ENCODE measurements at places on chromosomes 2 and 18.

DNA sequence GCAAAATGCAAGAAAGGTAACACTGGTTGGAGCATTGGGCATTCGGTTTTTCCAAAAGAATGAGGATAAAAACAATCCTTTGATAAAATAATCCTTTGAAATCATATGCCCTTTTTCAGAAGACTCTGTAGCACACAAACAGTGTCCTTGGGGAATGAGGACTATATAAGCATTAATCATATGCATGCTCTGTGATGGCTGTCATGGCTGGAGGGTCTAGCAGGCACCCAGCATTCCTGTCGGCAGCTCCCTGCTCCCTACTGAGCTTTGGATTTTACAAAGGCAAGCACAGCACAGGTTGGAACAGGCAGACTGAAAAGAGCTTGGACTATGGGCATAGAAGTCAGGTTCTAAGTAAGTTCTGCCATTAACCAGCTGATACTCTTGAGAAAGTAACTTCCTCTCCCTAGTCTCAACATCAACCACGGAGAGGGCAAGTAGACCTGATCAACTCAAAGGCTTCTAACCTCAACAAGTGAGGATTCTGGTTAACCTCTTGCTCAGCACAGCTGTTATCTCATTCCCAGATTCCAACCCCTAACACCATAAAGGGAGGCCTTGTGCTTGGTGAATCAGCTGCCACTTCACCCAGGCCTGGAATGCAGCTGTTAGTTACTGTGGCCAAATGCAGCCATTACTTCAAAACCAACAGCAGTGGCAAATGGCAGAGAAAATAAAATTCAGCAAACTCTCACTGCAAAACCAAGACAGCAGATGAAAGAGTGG is 29.5 kb downstream of the GALNT14 start:
- no peak for DNase-seq

DNA sequence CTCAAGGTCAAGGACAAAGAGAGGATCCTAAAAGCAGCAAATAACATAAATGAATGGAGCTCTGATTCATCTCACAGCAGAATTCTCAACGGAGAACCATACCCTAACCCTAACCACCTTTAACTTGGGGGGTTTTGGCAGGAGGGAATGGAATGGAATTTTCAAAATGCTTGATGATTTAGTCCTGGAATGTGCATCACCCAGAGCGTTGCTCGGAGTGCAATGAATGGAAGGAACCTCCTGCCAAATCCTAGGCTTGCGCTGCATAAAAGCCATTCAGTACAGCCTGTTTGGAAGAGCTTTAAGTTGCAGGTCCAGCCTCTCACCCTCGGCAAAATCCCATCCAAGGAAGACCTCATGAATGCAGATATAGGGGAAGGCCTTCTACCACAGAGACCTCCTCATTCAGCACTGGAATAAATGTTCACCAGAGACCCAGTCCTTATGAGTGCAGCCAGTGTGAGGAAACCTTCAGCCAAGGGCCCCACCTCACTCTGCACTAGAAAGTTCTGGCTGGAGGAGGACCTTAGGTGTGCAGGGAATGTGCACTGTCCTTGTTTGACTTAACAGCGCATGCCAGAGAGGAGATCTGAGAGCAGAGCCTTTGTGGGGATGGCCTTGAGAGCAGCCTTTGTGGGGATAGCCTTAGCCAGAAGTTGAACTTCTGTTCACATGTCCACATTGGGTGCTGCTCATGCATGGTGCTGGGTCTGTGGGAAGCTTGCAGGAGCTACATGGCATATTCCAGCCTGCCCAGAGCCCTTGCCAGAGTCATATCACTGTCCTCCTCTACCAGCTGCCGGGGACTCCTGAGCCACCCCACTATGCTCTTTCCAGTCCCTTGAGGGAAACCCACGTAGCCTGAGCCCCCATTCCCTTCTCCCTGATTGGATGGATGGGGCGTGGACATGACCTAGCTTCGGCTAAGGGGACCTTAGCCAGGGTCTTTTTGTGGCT is 30.5 kb downstream of the ASB1 start:
- DNase-seq: no peak

GRCh38 chr2:164146441-164146840 is 410.6 kb upstream of the FIGN start:
- no peak for DNase-seq

DNA sequence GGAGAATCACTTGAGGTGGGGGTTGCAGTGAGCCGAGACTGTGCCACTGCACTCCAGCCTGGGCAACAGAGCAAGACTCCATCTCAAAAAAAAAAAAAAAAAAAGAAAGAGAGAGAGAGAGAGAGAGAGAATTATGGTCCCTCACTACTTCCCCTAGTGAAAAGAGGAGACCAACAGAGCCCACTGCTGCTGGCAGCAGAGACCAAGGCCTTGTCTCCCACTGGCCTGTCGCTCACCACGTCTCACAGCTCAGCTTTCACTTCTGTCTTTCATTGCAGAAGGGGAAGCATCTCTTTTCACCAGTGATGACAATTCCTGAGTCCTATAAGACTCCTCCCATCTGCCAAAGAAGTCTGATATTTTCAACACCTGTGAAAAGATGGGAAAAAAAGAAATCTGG is 81.3 kb downstream of the CLHC1 start:
- no peak for DNase-seq

- no peak for DNase-seq
These were observed 129.3 kb downstream of the EXOC6B start for GRCh38 chr2:72696559-72696958.

GRCh38 chr2:17959833-17960232 is 81.4 kb downstream of the KCNS3 start:
- DNase-seq: no peak

- DNase-seq: no peak
These were observed 249.1 kb upstream of the SIX2 start for GRCh38 chr2:45258311-45258710.

- DNase-seq: no peak
These were observed 335.2 kb downstream of the NUP35 start for GRCh38 chr2:183459466-183459865.

DNA sequence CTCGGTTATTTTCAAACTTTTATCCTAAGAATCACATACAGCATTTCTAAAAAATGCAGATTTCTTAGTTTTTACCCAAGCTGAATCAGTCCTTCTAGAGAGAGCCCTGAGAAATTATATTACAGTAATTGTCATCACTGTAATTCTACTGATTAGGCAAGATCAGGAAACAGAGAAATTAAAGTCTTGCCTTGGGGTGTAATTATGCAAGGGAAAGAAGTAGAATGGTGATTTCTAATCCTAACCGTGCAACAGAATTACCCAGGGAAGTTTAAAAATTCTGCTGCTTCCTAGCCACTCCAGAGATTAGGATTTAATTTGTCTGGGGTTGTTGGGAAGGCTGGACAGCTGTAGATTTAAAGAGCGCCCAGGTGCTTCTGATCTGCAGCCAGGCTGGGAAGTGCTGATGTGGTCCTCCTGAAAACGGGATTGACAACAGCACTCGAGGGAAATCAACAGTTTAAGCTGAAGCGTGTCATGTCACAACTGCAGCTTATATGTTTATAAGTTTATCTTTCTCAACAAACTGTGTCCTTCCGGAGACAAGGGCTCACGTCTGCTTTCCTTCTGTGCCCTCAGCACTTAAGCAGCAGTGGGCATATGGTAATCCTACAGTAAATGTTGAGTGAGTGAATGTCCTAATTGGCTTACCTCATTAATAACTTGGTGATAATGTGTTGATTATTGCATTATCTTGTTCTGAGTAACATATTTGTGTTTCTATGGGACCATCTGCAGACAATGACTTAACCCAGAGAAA is 671.9 kb upstream of the SOX11 start:
- DNase-seq: no peak

DNA sequence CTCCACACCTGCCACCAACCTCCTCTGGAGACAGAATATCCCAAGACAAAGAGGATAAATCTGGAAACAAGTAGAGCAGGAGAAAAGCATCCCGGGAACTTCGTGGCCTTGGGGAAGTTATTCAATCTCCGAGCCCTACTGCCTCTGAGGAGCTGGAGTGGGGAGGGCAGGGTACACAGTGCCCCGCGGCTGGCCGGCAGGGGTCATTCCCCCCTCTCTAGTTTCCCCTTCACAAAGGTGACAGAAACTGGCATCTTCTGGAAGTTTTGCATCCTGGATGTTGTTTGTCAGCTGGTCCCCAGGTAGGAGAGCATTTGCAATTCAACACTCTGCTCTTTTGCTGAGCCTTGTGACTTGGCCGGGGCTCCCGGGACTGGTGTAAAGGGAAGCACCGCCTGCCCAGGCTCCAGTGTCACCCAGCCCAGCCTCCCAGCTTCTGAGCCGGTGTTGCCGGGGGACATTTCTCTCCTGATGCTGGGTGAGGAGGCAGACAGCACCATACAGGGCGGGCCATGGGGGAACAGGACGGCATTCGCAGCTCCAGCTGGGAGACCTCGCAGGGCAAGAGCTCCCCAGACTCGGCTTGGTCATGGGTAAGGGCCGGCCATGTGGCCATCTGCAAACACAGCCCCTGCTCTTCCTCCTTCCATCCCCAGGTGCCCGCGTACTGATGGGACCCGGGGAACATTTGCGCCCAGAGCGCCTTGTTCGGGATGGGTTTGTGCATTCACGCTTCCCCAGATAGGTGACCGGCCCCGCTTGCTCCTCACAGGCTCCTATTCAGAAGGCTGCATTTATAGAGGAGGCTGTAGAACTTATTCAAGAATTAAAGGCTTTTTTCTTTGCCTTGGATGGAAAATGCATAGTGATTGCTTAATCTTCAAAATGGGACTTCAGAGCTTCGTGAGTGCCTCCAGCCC is 7.4 kb upstream of the NTSR2 start:
- DNase-seq: no peak

Measured in ecto neural progenitor cell (in vitro differentiated cells).